NCI-H187 treated with DMSO at 0.1 percent for 48 hours (cell line): ENCODE measurements at places on chromosomes 16 and 17.

GRCh38 chr17:32588982-32589381, 102.2 kb downstream of the CDK5R1 start:
- no peak for DNase-seq

GRCh38 chr17:38871247-38872015, 1.6 kb downstream of the LASP1 start:
- no peak for DNase-seq

DNA sequence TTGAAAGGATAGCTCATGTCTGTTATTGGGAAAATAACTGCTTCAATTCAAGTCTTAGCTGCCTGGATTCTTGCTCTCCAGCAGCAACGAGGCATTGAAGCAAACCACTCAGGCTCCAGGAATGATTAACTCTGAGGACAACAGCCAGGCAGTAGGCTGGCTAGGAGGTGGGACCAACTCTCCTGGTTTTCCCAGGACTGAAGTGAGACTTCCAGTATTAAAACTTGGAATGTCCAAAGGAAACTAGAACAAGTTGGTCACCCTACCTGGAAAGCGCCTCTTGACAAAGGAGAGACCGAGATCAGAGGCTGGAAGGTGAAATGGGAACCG, 100.7 kb downstream of the SALL1 start:
- DNase-seq, result no peak

GRCh38 chr17:8997994-8998628, 23.2 kb upstream of the NTN1 start:
- no peak for DNase-seq

DNA sequence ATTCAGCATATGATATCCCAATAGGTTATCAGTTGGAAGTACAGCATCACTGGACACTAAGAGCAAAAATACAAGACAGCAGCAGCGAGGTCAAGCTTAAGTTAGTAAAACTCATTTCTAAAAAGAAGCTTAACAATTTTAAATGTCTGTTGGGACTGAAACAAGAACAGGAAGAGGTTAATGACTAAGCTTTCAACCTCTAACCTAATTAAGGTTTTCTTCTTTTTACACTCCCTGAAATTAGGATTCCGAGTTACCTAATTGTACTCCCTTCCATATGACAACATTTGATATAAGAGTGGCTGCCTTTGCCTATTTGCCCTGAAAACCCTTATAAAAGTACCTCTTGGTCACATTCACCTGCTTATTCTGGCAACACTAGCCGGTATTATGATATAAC, 34.3 kb downstream of the CPSF4L start:
- no peak for DNase-seq
